ENCODE measurements at places on chromosomes 11 and 22.

- DNase-seq = no peak
Measured at GRCh38 chr11:109553284-109553683, 131.3 kb downstream of the C11orf87 start.

GRCh38 chr11:22626573-22627239 lies 1.1 kb upstream of the FANCF start:
- DNase-seq = peak; percentile 4

GRCh38 chr22:24170188-24170587 lies 11.1 kb upstream of the SUSD2 start:
- no peak for DNase-seq

DNA sequence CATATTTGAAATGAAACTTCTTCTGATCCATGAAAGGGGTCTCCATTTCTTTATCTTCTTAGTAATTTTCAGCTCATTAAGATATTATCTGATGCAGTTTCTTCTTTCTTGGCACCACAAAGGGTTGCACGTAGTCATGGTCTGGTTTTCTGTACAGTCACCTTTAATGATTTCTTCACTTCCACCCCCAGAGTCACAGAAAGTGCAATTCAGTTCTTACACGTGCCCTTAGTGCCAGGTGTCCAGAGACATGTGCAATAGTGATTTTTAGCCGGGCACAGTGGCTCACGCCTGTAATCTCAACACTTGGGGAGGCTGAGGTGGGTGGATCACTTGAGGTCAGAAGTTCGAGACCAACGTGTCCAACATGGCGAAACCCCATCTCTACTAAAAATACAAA lies 202.8 kb upstream of the MTNR1B start:
- DNase-seq = no peak

DNA sequence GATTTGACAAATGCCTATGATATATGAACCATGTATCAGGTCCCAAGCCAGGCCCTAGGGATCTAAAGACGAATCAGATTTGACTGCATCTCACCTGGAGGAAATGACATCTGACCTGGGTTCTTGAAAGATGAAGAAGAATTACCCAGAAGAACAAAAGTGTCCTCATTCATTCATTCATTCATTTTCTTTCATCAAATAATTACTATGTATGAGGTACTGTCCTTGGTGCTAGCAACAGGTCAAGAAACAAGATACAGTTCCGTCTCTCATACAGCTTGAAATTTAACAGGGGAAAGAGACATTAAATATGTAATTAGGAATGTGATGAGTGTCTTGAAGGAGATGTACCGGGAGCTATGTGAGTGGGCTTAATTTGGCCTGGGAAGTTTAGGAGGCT lies 1.8 kb upstream of the APBB1 start:
- DNase-seq = no peak

GRCh38 chr11:92122561-92122960 lies 102.1 kb upstream of the FAT3 start:
- no peak for DNase-seq

Data from hematopoietic multipotent progenitor cell treated with erythropoietin and hydrocortisone succinate and interleukin-3 and kit ligand, for 15 days (in vitro differentiated cells).